ENCODE measurements at places on chromosomes 5 and 9.

- no peak for DNase-seq
Measured at GRCh38 chr9:121776739-121777637, 125.6 kb downstream of the DAB2IP start.

- DNase-seq = peak; percentile 90
Measured at GRCh38 chr5:134100283-134101091, 14.0 kb upstream of the TCF7 start.

DNA sequence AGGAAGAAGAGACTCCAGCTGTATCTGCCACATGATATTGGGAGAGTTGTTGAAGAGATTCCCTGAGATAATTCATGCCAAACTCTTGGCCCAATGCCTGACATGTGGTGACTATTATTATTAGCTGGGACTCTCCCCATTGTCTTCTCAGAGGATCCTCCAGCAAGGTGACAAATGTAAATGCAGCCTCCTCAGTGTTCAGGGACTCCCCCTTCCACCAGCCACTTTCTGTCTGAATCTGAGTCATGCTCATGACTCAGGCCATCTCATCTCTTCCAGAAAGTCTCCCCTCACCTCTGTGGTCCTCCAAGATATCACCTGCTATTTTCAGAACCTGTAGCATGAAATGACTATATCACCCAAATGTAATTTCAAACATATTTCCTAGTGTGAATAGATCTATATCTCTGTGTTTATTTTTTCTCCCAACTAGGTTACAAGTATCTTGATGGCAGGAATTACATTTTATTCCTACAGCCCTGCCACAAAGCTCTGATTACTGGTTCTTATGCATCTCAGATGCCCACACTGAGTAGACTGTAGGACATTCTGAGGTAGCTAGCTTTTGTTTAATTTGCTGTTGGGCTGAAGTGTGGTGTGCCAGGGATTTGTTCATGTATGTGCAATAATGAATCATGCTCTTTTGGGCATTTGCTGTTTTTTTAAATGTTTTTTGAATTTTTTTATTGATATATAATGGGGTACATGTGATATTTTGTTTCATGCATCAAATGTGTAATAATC, 126.6 kb upstream of the IL12B start:
- DNase-seq = peak; percentile 77

DNA sequence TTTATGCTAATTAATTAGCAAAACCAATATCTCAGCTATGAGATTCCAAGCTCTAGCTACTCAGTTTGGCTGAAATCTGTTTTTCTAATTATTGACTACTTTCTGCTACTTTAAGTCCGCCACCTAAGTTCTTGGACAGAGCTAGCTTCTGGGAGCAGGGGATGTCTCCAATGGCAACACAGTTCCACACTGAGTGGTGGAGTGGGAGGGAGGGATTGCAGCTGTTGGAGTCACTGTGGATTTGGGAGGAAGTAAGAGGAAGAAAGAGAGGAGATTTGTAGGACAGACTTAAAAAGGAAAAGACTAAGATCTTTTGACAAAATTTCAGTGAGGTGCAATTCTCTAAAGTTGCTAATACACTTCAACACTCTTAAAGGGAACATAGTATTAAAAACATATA, 450.8 kb downstream of the NFIB start:
- no peak for DNase-seq

DNA sequence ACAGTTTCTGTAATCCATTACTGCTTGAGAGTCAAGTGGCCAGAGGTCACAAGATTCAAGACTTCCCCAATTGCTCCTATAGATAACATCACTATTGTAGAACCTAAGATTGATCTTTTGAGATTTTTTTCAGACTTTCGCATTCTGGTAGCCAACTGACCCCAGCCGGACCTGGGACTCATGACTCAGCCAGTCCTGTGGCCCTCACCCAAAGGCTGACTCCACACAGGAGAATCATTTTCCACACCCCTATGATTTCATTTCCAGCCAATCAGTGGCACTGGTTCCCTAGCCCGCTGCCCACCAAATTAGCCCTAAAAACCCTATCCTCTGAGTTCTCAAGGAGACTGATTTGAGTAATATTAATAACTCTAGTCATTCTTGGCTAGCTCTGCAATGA, 36.2 kb downstream of the TARS1 start:
- DNase-seq = no peak
